Urinary bladder (tissue), 4 donors: ENCODE measurements at places on chromosomes 6 and 20. TPM values are rescaled to one million over a fixed set of nuclear protein-coding genes. Genes with fewer than 3 reads are reported as not detected.

Gene FAM229B
- polyA plus RNA-seq, result 25.8 TPM

Gene MLN
- polyA plus RNA-seq, result not detected

GRCh38 chr6:81067057-81067456, 685.4 kb downstream of the TENT5A start:
- no peak for DNase-seq

DNA sequence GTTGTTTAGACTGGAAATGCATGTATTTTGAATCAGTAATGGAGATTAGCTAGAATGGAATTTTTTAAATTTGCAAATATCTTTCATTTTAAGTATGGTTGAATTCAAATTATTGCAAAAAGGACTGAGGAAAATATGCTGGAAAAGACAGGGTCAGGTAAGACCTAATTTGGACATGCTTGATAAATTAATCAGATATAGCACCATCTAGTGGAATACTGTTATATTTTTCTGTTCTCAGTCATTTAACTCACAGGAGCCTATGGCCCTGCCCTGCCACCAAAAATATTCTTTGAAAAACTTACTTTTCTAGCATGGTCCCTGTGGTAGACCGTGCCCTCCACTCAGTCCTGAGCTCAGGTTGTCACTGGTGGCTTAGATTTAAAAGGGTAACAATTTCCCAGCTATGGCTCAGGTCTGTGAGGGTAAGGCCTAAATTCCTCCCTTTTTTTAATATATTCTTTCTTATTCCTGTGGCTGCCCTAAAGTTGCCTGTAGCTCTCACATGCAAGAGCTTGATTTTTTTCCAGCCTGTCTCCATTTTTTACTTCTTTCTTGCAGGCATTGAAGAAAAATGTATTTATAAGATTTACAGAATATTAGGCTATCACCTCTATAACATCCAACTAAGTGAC, 25.3 kb upstream of the KIAA1586 start:
- DNase-seq, result no peak
